Suppressor macrophage (primary cell): ENCODE measurements at places on chromosomes 2 and 18.
A peak's percentile ranks its signal among the peaks of the same experiment; 100 is the strongest.

- DNase-seq = peak; percentile 78
Measured at GRCh38 chr2:158781353-158781961, 13.7 kb upstream of the DAPL1 start.

GRCh38 chr18:46481048-46481846, 175.8 kb downstream of the LOXHD1 start:
- peak; percentile 64 for DNase-seq

DNA sequence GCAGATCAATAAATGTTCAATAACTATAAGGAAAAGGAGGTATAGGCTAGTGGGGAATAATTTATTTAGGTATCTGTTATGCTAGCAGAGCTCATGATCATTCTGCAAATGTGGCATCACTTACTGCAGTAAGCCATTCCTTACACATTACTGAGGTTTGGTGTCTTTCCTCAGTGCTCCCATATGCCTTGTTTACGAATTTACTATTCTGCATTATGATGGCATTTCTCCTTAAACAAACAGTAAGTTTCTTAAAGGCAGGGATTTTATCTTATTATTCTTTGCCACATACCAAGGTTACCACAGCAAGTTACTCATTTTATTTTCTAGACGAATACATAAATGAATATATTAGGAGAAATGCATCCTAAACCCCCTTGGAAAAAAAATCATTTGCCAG, 88.4 kb downstream of the DSEL start:
- no peak for DNase-seq

- no peak for DNase-seq
Measured at GRCh38 chr2:100629309-100629708, 66.5 kb downstream of the PDCL3 start.

- DNase-seq = no peak
Measured at GRCh38 chr18:55221622-55222021, 262.4 kb upstream of the CCDC68 start.

DNA sequence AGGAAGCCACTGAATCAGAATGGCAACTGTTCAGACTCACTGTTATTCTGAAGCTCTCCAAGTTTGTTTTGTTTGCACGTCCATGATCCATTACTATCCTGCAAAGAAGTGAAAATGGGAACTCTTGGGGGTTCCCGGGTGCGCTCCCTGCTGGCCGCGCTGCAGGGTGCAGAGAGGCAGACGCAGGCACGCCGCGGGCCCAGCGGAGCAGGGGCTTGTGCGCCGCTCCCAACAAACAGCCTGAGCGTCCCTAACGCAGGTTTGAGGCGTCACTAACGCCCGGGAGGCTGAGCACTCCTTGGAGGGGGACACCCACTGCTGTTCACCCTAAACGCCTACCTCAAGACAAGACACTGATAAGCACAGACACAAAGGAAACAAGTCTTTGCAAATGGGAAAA, 14.3 kb upstream of the PIEZO2 start:
- peak; percentile 48 for DNase-seq

GRCh38 chr2:129727286-129727685, 252.2 kb upstream of the RAB6C start:
- DNase-seq = no peak

DNA sequence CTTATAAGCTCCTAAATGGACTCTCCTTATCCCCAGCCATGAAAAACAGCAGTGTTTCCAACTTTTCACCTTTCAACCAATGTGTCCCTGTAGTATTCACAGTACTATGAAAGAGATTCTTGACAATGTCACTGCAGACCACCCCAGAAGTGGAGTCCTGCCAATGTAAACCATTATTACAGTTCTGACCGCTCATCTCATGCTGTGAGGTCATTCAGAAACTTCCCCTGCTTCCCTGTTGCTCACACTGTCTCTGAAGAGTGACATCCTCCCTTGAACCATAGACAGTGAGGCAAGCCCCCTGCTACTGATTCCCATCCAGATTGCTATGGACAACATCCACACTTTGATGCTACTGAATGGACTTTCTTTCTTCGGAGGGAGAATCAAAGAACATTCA, 1523.7 kb upstream of the ACVR2A start:
- no peak for DNase-seq

GRCh38 chr2:125167820-125168219, 1142.7 kb downstream of the CNTNAP5 start:
- DNase-seq = no peak

GRCh38 chr2:71671203-71671854, 218.0 kb downstream of the DYSF start:
- DNase-seq = no peak

DNA sequence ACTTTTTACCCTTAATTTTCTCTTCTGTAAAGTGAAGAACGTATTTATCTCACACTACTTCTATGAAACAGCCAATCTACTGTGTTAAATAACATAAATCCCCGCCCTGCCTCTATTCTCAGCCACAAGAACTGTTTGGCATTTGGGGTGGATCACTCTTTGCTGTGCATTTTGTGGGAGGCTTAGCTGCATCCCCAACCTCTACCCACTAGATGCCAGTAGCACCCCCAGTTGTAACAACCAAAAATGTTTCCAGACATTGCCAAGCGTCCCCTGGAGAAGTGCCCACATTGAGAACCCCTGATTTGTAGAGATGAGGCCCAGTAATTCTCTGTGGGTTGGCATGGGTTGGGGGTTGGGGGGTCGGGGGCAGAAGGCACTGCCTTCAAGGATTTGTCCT, 94.7 kb upstream of the BOD1L2 start:
- DNase-seq = no peak

DNA sequence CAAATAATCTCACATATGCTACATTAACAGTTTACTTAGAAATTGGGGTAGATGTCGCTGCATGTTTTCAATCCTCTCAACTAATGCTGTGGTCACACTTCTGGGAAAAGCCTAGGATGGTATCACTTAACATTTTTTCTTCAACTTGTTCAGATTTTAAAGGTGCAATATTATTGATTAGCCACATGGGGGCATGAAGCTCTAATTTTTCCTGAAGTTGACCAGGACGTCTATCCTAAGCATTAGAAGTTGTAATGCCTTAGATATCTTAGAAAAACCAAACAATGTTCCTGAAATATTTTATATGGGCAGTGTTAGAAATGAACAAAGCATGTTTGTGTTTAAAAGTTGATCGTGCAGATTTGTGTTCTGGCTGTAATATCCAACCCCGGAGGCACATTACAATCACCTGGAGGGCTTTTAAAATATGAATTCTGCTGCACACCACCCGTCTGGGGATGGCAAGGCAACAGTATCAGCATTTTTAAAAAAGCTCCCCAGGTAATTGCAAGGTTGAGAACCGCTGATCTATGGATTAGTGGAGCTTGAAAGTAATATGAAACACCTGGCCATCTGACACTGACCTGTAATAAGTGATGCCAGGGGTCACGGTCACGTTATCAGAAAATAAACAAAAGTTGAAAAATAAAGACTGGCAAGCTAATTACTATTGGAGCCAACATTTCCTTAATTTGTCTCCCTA, 100.5 kb upstream of the LMAN1 start:
- DNase-seq = peak; percentile 29

- no peak for DNase-seq
Measured at GRCh38 chr2:42567364-42567763, 1.1 kb upstream of the MTA3 start.

- no peak for DNase-seq
Measured at GRCh38 chr2:12110481-12110880, 364.0 kb downstream of the LPIN1 start.

DNA sequence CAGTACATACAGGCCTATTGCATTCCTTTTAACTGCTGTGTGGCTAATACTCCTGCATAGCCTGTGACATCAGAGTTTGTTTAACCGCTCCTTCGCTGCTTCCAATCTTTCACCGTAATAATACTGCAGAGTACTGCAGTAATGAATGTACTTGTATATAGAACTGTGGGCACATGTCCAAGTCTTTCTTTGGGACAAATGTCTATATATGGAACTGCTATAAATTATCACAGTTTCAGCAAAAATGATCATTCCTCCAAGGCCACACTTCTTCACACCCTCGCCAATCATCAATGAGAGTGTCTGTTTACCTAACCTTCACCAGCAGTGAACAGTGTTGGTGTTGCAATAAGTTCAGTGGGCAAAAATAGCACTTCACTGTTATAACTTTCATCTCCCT, 230.4 kb downstream of the SP3 start:
- DNase-seq = no peak

DNA sequence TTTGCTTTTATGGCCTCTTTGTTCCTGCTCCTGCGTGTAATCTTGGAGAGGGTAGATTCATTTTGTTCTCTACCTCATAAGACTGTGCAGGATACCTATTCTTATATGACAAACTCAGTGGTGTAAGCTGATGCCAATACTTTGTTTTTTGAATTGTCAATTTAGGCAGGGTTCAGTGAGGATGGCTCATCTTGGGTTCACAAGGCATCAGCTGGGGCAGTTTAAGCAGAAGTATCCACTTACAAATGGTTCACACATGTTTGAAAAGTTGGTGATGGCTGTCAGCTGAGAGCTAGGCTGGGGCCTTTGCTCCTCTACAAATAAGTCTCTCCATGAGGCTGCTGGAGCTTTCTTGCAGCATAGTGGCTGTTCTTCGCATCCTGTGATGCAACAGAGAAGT, 920.6 kb upstream of the PIK3C3 start:
- DNase-seq = no peak

DNA sequence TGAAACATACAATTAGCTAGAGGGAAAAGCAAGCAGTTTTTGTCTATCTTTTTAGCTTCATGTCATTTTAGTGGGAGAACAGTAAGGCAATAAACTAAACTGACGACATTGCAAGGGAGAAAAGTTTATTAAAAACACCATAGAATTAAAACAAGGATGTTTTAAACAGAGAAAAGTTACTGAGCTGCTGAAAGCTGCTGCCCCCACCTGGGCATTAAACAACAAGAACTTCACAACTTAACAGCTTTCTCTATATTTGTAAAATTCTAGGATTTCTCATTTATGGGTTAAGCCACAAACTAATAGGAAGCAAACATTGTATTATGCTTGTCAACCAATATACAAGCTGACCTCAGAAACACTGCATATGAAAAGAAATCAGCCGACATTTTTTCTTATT, 289.2 kb downstream of the ERBB4 start:
- no peak for DNase-seq

GRCh38 chr18:10530002-10530401, 4.2 kb downstream of the NAPG start:
- DNase-seq = peak; percentile 51

GRCh38 chr18:8721094-8721669, 15.8 kb downstream of the MTCL1 start:
- no peak for DNase-seq

- DNase-seq = no peak
Measured at GRCh38 chr18:27447930-27448329, 262.8 kb upstream of the CHST9 start.

- DNase-seq = no peak
Measured at GRCh38 chr2:95381212-95382191, 21.0 kb upstream of the FAHD2A start.

- DNase-seq = no peak
Measured at GRCh38 chr2:190879474-190880377, 895 bp upstream of the GLS start.

GRCh38 chr2:120034621-120035020, 21.7 kb downstream of the EPB41L5 start:
- no peak for DNase-seq

- no peak for DNase-seq
Measured at GRCh38 chr2:30266705-30267104, 35.4 kb downstream of the LBH start.

- DNase-seq = no peak
Measured at GRCh38 chr2:105950521-105951383, 206.0 kb downstream of the NCK2 start.

DNA sequence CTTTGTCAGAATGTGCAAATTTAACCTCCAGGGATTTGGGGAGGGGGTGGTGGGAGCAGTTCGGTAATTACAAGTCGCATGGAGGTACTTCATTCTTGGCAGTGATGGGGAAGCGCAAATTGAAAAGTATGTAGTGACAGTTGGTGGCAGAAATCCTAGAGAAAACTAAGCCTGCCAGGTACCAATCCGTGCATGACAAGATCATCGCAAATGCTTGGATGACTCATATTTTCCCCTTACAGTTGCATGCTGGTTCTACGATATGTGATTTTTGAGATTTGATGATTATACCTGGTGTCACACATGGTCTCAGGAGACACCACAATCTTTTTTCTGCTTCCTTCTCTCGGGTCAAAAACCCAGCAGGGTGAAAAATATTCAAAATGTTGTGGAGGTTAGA, 479.7 kb upstream of the ID2 start:
- DNase-seq = no peak

GRCh38 chr2:11387843-11388242, 43.4 kb upstream of the ROCK2 start:
- DNase-seq = no peak

DNA sequence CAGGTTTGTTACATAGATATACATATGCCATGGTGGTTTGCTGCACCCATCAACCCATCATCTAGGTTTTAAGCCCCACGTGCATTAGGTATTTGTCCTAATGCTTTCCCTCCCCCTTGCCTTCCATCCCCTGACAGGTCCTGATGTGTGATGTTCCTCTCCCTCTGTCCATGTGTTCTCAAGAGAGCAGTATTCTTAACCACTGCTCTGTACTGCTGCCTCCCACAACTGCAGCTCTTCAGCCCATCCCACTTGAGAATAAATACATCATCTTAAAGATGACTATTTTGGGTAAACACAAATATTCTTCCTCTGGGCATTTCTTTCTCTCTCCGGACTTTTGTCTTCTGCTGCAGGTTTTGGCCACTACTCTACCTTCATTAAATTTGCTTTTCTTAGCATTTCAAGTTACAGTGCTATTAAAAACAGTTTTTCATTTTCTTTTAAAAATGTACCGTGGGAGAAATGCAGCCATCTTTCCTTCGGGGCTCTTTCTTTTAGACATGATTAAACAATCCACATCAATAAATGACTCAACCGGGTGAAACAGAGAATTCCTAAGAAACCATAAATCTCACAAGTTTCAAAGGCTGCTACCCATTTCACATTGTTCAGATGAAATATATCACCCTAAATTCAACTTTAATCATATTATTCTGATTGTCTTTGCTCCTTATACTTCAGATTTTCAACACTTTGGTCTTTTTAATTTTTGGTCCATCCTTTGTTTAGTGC, 323.4 kb downstream of the GALNT13 start:
- DNase-seq = no peak

DNA sequence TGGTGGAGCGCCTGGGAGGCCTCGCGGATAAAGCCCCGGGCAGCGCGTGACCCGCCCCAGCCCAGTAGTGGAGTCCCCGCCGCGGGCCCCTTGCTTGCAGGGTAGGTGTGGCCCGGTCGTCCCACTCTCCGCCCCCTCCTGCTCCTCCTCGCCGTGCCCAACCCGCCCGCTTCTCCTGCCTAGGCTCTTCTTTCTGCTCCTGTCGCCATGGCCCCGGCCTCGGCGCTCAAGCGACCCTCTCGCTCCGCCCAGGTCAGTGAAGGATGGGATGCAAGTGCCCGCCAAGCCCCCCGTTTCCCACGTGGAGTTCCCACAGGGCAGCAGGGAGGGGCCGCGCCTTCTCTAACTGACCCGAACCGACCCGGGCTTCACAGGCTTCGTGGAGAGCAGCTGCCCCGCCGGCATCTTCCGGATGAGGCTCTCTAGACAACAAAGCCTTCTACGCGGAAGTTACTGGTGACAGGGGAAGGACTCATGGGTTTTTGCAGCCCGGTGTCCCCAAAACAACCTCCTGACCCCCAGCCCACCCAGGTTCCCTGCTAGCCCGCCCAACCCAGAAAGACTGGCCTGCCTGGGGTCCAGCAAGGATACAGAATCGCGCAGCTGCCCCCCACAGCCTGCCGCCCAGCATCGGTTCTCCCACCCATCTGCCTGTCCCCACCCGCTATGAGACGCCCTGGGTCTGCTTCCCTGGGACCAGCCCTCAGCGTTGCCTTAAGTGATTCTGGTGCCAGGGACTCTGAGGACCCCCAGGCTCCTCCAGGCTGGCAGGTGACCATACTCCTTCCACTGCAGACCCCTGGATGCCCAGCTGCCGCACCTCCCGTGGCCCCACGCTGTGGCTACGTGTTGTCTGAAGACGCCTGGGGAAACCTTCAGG, 32.8 kb downstream of the TTC32 start:
- DNase-seq = peak; percentile 24
